ENCODE measurements at places on chromosomes 2 and 18.

GRCh38 chr2:55010149-55010591 is 40.1 kb downstream of the RTN4 start:
- DNase-seq: peak; percentile 8

- DNase-seq: peak; percentile 11
Observed at GRCh38 chr2:181742922-181743722, 62.8 kb upstream of the NEUROD1 start.

GRCh38 chr18:58813561-58814225 is 51.0 kb upstream of the ZNF532 start:
- no peak for DNase-seq

DNA sequence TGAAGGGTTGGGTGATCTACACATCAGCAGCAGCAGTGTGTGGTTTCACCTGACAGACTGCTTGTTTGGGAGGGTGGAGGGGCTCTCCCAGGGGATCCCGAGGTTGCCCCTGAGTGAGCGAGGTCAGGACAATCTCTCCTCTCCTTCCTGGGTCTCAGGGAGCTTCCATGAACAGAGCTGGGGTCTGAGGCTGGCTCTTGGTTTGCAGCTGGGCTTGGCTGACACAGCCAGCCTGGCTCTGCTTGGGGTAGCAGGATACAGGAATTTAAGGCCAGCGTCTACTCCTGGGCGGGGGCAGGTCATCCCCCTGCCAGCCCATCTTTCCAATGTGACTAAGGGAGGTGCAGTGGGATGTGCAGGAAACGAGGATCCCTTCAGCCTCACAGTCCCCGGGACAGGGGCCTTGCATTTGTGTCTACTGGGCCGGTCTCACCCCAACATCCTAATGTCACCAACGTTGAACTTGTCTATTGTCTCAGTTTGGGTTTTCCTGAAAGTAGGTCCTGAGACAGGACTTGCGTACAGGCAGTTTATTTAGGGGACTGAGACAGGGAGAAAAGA is 262.6 kb upstream of the HDAC4 start:
- DNase-seq: no peak

GRCh38 chr18:51563396-51563795 is 365.9 kb upstream of the MEX3C start:
- DNase-seq: no peak

GRCh38 chr2:119888680-119889079 is 124.2 kb upstream of the EPB41L5 start:
- no peak for DNase-seq

DNA sequence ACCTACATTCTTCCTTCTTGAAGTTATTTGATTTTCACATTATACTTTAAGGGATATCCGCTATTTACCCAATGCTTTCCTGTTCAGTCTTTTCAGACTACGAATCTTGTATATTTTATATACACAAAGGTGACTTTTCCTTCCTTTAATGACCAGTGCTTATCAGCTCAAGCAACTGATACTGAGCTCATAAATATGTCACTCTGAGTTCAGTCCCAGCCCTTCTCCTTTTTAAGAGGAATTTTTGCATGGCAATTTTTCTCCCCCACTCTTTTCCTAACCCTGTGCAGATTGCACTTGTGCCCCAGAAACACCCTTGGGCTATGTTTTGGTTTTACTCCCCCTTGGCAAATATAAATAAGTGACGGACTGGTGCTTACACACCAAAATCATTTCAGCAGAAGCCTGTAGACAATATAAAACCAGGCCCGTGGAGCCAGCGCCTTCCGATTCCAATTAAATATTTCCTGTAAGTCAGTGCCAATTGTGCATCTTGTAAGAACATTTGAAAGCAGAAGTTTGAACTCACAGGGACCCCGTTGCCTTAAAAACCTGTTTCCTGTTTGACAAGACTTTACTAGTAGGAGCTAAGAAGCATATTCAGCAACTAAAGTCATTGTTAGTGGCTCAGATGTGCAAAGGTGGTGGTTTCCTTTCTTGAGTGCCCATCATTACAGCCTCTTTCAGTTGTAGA is 66.3 kb upstream of the GATA6 start:
- DNase-seq: no peak

DNA sequence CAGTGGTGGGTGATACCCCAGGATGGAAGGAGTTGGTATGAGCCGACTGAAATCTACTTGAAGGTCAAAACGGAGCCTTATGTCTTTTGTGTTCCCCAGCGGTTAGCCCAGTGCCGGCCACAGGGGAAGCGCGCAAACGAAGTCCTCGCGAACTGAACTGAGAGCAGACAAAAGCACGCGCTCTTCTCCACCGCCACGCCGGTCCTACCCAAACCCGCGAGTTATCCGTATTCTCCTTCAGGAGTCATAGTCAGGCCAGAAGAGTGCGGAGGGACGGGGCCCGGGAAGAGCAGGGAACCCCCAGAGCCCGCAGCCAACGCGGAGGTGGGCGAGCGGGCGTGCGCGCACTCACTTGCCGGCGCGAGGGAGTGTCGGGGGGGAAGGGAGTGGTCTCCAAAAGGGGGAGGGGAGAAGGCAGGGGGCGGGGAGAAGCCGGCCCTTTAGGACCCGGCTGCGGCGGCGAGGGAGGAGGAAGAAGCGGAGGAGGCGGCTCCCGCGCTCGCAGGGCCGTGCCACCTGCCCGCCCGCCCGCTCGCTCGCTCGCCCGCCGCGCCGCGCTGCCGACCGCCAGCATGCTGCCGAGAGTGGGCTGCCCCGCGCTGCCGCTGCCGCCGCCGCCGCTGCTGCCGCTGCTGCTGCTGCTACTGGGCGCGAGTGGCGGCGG is at the start of gene IGFBP2:
Gene IGFBP2 (plus strand): TSS at position 469 of the 664 bp plus-strand sequence. CDS start 104 bp downstream, at position 573.
- DNase-seq: peak; percentile 23

GRCh38 chr2:109408043-109408335 is 205.8 kb downstream of the SEPTIN10 start:
- DNase-seq: no peak

- no peak for DNase-seq
Observed at GRCh38 chr18:56861244-56861643, 210.1 kb downstream of the WDR7 start.
